ENCODE measurements at places on chromosomes 12 and 14. TPM values are rescaled to one million over a fixed set of nuclear protein-coding genes. Genes with fewer than 3 reads are reported as not detected.

GRCh38 chr12:45912774-45913173 lies 77.6 kb downstream of the SCAF11 start:
- DNase-seq, result no peak

DNA sequence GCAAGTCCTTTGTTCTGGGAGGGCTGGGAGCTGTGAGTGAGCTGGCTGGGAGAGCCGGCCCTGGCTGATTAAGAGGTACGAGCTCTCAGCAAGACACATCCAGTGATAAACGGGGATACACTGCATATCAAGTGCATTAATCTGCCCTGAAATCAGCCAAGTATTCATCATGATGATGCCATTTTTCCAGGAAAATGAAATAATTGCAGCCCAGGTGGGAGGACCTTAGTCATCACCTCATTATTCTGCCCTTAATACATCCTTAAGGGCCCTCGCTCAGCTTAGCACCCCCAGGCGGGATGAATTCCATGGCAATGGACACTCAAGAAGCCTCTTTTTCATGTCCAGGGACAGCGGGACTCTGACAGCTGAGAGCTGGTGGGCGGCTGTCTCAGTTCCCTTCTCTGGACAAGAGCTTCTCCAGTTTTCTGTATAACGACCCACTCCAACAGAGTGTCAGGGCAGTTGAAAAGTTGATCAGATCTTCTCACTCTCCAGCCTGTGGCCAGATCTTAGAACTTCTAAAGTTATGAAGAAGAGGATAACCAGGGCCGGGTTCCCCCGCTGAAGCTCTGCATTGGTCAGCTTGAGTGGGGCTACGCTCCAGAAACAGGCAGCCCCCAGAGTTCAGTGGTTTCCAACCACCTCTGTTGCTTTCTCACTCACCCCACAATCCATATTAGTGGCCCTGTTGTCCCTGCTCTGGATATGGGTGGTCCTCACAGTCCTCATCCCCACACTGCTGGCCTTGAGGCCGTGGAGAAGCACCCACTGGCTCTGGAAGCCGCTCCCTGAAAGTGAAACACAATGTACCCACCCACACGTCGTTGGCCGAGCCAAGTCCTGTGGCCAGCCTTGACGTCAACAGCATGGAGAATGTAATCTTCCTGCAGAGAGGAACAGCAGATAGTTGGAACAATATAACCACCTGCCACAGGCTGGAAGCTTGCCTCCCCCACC lies 306.2 kb upstream of the DIO3 start:
- DNase-seq, result no peak

- peak; percentile 51 for DNase-seq
These were observed 532 bp downstream of the FKBP11 start for GRCh38 chr12:48924617-48925303.

Gene KRT71
- not detected for total RNA-seq

Gene MAGOHB
- total RNA-seq, result 50.3 TPM

DNA sequence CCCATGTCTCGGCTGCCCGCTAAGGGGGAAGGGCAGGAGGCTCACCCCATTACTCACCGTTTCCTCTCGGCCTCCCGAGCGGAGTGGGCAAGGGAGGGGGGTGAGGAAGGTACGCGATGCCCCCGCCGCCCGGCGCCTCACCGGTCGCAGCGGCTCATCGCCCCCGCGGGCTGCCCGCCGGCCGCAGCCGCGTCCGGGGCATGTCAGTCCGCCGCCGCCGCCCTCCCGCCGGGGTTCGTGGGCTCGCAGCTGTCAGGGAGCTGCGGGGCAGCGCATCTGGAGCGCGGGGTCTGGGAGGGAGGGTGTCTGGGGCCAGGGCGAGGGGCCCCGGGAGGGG lies 461 bp downstream of the SLC8A3 start:
- no peak for DNase-seq

DNA sequence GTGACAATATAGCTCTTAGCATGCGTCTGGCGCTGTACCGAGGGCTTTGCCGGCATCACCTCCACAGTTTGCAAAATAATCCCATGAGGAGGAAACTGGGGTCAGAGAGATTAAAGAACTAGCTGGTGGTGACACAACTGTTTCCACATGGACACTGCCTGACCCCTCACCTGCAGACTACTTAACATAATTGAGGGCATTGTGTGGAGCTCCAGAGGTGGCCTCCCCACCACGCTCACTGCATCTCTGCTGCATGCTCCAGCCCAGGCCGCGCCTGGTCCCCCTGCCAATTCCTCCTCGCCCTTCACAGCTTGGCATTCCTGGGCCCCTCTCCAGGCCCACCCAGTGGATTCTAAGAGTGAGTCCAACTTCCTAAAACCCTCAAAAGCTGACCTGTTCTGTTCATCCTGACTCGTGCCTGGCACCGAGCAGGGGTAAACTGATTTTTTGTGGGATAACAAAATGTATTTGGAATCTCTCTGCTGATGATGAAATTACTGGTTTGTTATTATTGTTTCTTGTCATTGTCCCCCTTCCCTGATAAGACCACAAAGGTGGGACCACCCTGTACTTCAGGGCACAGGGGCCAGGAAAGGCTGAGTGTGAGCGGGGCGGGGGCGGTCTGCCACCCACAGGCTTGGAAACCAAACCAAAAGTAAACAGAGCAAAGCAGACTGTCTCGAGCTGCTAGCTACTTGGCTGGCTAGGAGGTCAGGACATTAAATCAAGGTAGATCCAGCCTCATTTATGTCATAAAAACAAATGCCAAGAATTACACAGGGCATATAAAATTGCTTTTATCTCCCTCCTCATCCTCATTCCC lies 40.6 kb downstream of the CHGA start:
- DNase-seq, result no peak

Gene IFI27
- 5.8 TPM for total RNA-seq

DNA sequence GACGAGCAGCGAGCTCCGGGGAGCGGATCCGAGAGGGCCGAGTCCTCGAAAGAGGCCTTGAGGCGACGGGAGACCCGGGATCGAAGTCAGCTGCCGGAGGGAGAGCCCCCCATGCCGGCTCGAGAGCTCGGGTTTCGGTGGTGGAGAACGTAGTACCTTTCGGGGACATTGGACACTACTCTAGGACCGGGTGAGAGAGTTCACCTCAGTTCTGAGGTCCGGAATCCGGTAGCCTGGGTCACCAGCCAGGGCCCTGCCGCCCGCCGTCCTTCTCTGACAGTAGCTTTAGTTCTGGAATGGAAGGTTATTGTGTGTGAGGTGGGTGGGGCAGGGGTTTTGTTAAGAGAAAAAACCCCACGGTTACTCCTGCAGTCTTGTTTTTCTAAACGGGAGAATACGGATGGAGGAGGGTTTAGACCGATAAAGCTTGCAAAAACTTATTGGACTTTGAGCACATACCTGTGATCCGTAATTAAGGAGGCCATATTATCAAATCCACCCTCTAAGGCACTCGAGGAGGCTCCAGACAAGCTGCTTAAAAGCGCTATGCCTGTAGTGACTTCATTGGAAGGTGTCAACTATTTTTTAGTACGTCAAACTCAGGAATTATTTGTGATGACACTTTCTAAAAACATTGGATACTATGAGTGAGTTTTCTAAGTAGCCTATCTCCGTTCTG lies 765 bp downstream of the SCYL2 start:
- no peak for DNase-seq

DNA sequence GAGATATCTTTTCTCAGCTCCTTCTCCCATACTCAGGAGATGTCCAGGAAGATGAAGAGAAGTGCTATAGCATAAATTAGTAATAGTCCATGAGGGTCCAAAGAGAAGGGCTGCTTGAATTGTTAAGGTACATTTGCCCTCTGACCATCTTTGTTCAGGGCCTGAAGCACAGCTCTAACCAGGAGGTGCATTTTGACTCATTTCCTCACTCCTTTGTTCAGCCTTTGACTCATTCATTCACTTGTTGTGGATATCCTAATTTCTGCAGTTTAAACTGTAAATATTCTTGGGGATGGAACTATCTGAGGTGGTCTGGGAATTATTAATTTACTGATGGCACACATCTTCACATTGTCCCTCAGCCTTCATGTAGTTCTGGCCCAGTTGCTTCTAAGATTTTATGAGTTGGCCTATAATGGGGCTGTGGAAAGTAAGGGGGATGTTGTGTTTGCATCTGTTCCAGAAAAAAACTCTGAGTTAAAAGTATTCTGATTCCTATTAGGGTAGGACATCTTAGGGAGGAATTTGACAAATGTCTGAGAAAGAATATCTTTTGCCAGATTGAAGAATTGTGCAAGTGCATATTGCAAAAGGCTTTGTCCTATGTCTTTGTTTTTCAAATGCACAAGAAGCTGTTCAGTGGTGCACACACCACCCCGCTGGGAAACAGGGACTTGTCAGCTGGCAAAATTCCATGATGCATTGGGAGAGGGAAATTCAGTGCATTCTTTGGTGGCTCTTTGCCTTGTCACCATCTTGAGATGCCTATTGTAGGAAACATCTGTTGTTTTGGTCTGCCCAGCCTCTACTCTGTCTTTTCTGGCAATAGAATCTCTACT lies 22.1 kb downstream of the SMOC1 start:
- no peak for DNase-seq

- no peak for DNase-seq
These were observed 4.4 kb upstream of the PLEKHD1 start for GRCh38 chr14:69480136-69480535.

Gene GLT8D2
- 0.80 TPM for total RNA-seq

All from progenitor cell of endocrine pancreas (in vitro differentiated cells).